Activated T-cell treated with anti-CD3 and anti-CD28 coated beads, Interleukin-2, amount 50 U/mL, for 1 hour (primary cell): ENCODE measurements at places on chromosomes 13 and 19.

- no peak for DNase-seq
These were observed 26.2 kb upstream of the DCT start for GRCh38 chr13:94505730-94506129.

DNA sequence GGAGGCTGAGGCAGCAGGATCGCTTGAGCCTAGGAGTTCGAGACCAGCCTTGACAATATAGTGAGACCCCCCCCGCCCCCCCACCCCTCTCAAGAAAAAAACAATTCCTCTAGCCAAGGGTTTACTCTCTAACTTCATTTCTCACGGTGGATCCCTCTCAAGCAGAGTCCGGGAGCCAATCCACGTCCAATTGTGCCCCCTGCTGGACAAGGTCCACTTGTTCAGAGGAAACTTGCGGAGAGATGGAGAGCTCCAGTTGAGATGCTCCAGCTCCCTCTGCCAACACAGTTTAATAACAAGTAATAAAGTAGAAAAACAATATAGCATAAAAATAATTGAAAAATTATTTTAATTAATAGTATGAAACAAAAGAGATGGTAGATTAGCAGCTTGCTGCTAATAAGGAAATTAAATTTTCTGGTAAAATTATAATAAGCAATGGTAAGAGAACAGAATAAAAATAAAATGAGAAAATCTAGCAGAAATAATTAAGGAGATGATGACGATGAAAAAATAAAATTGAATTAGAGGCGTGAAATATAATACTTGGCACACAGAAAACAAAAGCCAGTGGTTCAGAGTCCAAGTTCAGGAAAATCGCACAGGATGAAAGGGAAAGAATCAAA, 14.5 kb upstream of the SIGLEC14 start:
- peak; percentile 32 for DNase-seq

DNA sequence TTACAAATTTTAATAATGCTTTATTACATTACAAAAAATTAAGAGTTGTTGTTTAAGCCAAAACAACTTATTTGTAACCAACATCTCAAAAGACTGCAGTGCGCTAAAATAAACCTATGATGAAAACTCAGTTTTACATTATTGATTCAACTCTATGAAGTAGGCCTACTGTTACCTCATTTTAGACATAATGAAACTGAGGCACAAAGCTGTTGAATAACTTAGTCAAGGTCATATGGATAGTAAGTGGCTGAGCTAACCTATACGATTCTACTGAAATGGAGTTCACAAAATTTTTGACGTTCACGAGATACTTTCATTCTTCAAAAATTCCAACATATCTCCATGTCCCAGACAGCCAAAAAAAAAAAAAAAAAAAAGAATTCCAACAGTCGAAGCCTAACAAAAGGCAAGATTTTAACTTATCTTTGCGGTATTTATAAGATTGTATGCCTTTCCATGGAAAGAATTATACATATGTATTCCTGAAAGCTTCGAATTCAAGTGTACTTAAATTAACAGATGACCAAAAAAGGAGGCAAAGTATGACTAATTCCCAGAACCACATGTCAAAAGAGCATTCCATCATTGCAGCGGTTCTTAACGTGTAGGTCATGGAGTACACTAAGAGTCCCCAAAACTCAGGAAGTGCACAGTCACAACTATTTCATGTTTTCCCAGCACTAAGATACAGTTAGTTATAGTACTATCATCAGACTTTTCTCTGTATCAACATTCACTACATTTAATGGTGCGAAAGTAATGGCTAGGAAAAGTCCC, 69.4 kb downstream of the PSPC1 start:
- DNase-seq, result no peak

- no peak for DNase-seq
These were observed 257.2 kb downstream of the FOXO1 start for GRCh38 chr13:40409278-40409677.

GRCh38 chr13:23696610-23697009, 126.4 kb downstream of the TNFRSF19 start:
- DNase-seq, result no peak

- DNase-seq, result no peak
These were observed 62.8 kb upstream of the SACS start for GRCh38 chr13:23496255-23496654.

GRCh38 chr13:47588676-47589075, 412.4 kb downstream of the SUCLA2 start:
- DNase-seq, result no peak

- DNase-seq, result no peak
These were observed 8.3 kb downstream of the EPS15L1 start for GRCh38 chr19:16463341-16463990.

- DNase-seq, result peak; percentile 52
These were observed at the start of gene GNA15 for GRCh38 chr19:3135961-3136683. Gene GNA15, plus strand, starts transcription at chr19:3136033. Its CDS starts 418 bp downstream, at chr19:3136451.

DNA sequence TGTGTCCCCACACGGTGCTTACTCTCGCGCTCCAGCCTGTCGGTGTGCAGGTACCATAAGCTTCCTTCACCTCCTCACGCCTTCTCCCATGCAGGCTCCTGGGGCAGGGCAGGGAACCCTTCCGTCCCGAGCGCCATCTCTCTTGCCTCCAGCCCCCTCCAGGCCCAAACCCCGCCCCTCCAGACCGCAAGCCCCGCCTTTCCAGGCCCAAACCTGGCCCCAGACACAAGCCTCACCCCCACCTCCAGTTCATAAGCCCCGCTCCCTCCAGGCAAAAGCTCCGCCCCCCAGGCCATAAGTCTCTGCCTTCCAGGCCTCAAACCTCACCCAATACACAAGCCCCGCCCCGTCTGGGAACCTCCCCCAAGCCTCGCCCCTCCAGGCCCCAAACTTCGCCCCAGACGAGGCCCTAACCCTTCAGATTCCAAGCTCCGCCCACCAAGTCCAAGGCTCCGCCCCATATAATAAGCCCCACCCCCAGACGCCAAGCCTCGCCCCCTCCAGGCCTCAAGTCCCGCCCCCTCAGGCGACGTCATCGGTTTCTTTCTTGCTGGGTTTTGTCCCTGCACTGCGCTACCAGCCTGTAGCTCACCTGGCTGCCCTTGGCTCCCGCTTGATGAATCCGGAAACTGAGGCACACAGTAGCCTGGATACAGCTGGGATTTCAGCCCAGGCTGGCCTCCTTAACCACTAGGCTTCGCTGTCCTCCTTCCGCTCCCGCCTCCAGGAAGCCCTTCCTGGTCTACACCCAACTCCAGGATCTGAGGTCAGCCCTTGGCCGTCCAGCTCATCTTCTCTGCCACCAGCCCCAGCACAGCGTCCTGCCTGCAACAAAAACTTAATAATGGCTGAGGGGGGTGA, 16.1 kb downstream of the MKNK2 start:
- peak; percentile 74 for DNase-seq

GRCh38 chr19:39746836-39747529, 9.2 kb upstream of the CLC start:
- no peak for DNase-seq

DNA sequence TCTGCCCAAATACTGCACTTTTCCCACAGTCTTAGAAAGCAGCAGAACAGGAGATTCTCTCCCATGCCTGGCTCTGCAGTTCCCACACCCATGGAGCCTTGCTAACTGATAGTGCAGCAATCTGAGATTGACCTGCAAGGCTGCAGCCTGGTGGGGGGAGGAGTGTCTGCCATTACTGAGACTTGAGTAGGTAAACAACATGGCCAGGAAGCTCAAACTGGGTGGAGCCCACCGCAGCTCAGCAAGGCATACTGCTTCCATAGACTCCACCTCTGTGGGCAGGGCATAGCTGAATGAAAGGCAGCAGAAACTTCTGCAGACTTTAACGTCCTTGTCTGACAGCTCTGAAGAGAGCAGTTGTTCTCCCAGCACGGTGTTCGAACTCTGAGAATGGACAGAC, 358.5 kb upstream of the PCDH9 start:
- DNase-seq, result no peak

DNA sequence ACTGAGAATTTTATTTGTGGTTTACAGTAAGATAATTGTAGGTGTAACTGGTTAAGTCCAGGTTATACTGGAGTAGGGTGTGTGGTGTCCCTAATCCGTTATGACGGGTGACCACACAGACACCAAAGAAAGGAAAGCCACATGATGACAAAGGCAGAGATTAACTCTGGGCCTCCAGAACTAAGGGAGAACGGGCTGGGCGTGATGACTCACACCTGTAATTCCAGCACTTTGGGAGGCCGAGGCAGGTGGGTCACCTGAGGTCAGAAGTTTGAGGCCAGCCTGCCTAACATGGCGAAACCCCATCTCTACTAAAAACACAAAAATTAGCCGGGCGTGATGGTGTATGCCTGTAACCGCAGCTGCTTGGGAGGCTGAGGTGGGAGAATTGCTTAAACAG, 10.2 kb upstream of the FUT2 start:
- no peak for DNase-seq

DNA sequence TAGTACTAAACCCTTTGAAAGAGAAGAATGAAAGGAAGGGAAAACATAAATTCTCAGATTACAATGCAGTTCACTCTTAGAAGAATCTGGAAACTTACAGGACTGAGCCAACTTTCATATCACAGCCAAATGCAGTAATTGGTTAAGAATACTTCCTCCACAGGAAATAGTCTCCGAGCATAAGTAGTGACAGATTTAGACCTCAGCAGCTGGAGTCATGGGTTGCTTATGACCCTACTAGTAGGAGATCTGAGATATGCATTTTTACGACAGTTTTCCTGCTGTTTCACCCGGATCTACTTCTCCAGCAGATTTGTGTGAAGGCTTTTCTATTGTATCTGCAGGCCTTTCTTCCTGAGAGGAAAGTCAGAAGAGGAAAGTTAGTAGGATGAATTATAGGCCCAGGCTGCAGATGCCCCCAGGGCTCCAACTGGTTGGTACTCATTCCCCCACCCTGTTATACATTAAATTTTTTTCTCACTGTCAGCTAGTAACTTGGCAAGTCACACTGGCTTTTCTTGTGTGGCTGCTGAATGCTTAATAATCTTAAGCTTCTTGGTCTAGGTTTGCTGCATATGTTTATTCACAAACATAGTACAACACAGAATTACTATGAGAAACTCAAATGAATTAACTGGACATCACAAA, 1241.5 kb upstream of the MIR17HG start:
- DNase-seq, result no peak

DNA sequence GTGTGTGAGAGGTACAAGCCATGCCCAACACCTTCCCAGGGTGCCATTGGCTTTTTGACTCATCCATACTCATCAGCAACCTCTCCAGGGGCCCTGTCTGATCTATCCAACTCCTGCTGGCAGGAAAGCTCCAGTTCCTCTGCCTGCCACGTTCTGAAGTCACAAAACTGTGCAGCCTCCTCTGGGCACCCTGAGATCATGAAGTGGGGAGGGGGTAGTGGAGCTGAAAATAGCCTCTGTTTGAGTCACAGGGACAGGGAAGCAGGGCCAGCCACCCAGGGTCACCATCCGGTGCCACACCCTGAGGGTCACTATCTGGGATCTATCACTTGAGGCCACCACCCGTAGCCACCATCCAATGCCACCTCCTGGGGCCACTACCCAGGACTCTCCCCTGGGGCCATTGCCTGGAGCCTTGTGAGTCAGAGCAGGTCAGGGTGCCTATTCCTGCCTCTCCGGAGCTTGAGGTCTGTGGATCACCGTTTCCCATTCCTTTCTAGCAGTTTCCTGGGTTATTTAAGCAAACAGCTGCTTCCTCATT, 172.1 kb downstream of the NUFIP1 start:
- no peak for DNase-seq

DNA sequence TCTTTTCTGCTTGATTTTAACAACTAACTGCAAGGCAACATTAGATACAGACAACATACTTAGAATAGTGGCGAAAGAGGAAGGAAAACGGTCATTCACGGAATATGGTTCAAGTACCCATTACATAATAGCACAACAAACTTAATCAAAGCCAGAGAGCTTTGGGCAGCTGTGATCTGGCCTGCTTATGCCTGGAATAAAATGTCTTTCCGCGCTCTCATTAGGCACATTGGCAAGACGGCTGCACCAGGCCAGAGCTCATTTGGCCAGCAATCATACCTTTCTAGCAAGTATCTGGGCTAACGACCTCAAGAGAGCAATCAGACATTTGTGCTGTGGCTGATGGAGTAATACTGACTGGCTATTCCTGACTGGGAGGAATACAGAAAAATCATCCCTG, 112.8 kb downstream of the NALCN start:
- DNase-seq, result no peak

- DNase-seq, result no peak
These were observed 4.1 kb downstream of the TLE5 start for GRCh38 chr19:3058009-3058820.

- no peak for DNase-seq
These were observed 183.6 kb upstream of the EDNRB start for GRCh38 chr13:78102121-78102677.

DNA sequence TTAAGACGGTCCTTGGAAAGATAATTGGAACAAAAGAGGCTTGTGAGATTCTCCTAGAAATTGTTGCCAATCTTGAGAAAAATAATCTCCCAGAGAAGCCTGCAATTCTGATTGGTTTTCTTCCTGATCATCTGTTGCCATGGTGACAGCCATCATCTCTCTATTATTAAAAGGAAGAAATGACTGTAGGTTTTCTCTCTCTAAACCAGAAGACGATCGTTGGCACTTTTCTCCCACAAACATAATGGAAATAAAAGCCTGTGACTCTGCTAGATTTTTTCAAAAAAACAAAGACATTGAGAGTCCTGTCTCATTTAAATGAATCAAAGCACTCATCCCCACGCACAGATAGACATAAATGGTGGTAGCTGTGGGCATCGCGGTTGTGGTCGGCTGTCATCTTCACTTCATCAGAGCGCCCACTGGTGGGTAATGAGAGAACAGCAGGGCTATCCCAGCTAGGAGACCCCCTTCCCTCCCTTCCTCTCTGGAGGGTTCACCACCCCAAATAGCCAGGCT, 21.7 kb upstream of the CALM3 start:
- peak; percentile 56 for DNase-seq

DNA sequence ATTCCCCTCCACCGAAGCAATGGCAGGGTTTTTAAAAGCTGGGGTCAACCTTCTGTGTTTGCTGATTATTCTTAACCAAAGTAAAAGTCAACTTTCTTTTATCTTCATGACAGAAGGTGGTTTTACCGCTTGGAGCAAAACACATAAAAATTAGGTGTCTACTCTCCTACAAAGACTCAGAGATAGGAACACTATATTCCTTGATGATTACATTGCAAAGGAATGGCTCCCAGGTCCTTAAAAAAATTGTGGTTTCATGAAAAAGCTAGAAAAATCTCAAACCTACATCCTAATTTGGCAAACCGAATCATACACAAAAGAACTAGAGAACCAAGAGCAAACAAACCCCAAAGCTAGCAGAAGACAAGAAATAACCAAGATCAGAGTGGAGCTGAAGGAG, 760.4 kb upstream of the PCDH20 start:
- DNase-seq, result no peak

DNA sequence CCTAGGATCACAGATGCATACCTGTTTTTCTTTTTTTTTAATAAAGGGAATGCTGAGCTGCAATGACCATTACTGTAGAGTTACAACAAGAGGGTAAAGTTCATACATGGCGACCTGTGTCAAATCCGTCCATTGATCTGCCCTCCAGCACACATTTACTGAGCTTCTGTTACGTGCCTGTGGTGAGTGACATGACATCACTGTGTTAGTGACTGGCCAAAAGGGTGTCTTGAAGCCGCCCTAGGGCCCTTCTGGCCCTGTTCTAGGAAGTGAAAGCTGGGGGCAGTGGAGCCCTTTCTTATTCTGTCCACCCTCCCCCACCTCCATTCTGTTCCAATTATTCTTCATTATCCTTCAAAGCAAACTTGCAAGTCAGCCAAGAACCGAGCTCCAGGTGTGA, 66.3 kb downstream of the ZIC5 start:
- DNase-seq, result no peak
